ENCODE measurements at places on chromosomes 6 and 20. TPM values are rescaled to one million over a fixed set of nuclear protein-coding genes. Genes with fewer than 3 reads are reported as not detected.

Gene CEP162
- 23.2 TPM for total RNA-seq

Gene OR12D3
- total RNA-seq: not detected

Gene EFCAB8
- total RNA-seq: 0.29 TPM

GRCh38 chr6:115948751-115949150 lies 111.9 kb downstream of the FRK start:
- H3K4me3 ChIP-seq: no peak overlapping the region
- no peaks in the 10 kb centered on the region for H3K4me1 ChIP-seq
- no peaks in the 10 kb centered on the region for H3K27me3 ChIP-seq
- no peak for DNase-seq
- peaks cover 28% of the 10 kb centered on the region for H3K36me3 ChIP-seq
- H3K27ac ChIP-seq: no peak overlapping the region

DNA sequence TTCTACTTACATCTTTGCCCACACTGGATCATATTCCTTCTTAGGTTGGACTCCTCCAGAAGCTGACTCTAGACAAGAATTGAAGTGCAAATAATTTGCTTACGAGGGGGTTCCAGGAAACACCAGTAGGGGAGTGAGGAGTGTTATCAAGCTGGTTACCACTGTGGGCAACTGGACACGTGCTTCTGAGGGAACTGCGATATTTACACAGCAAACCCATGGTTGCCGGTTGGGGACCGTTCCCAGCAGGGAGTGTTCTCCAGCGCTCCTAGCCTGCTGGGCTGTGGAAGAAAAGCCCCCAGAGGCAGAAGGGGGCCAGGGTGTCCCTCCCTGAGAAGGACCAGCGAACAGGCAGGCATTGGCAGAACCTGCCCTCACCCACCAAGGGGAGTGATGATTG lies 21.7 kb downstream of the MDFI start:
- no peak overlapping the region for H3K27ac ChIP-seq
- H3K36me3 ChIP-seq: no peaks in the 10 kb centered on the region
- peaks cover 43% of the 10 kb centered on the region for H3K27me3 ChIP-seq

- H3K4me1 ChIP-seq: peaks cover 37% of the 10 kb centered on the region
- no peak for DNase-seq
- no peaks in the 10 kb centered on the region for H3K27me3 ChIP-seq
- H3K4me3 ChIP-seq: peak overlapping the region; percentile 82
Observed at GRCh38 chr6:152379423-152379822, 257.7 kb downstream of the SYNE1 start.

DNA sequence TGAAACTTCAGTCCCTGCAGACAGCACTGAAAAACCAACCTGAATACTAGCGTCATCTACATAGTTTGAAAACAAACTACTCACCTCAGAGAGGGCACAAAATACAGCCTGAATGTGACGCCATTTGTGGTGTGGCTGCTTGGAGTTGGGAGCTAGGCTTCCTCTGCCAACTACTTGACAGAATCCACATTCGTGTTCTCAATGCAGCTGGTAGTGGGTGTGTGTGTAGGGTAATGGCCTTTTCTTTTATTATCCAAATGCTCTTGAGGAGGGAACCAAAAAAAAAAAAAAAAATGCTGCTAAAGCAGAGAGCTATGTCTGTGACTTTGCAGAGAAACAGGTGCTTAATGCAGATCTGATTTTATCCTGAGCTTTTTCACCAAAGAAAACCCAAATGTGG lies 207.8 kb downstream of the OTOR start:
- no peak overlapping the region for H3K4me3 ChIP-seq
- no peak for DNase-seq
- no peak overlapping the region for H3K27ac ChIP-seq
- H3K4me1 ChIP-seq: no peaks in the 10 kb centered on the region

DNA sequence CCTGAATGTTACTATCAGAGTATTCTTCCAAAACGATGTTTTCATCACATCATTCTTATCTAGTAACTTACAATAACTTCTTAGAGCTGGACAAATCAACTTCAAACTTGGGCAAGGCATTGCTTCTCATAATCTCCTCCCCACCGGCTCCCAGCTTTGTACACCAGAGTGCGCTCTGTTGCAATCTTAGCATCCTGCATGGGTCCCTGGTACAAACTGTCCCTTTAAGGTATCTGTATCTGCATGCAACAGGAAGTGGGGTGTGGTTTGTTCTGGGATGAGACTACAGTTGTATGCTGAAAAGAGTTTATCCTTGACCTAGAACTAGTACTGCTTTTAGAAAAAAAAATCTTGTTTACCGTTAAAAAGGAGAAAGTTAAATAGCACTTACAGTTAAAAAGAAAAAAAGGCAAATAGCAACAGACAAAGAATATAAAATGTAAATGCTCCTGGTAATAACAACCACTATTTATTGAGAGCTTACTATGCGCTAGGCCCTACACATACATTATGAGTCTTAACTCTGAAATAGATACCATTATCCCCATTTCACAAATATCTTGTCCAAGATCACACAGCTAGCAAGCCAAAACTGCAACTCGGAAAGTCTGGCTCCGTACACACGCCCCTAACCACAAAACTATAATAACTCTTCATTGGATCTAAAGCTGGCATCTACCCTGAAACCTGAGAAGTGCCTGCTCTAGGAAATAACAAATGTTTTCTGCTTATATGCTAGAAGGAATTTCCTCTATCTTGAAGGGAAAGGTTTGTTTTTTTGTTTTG lies 9.8 kb upstream of the HECA start:
- peaks cover 9% of the 10 kb centered on the region for H3K4me1 ChIP-seq
- H3K4me3 ChIP-seq: no peak overlapping the region
- peaks cover 3% of the 10 kb centered on the region for H3K27me3 ChIP-seq
- no peak for DNase-seq
- no peaks in the 10 kb centered on the region for H3K36me3 ChIP-seq
